ENCODE measurements at places on chromosomes 16 and 17.
A peak's percentile ranks its signal among the peaks of the same experiment; 100 is the strongest.

GRCh38 chr16:26651464-26651863 is 415.3 kb upstream of the C16orf82 start:
- DNase-seq, result no peak

GRCh38 chr17:39861235-39861634 is 2.9 kb downstream of the IKZF3 start:
- DNase-seq, result no peak

DNA sequence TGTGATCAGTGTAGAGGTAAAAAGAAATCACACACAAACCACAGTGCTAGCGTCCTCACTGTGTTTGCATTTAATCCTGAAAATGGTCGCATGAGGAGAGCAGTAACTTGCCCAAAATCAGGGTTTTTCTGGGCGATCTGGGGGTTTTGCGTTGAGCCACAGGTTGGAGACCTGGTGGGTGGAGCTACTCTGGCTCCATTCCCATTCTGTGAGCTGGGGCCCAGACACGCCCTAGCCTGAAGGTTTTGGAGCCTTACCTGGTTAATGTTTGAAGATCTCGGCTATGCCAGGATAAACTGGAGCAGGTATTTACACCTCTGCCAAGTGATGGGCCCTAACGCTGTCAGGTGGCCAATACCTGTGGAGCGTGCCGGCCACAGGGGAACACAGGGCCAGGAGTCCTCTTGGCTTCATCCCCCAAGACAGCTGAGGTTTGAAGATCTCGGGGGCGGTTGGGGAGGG is 48.4 kb downstream of the MPRIP start:
- peak; percentile 13 for DNase-seq

GRCh38 chr16:69190046-69190588 is 3.2 kb downstream of the SNTB2 start:
- DNase-seq, result no peak

DNA sequence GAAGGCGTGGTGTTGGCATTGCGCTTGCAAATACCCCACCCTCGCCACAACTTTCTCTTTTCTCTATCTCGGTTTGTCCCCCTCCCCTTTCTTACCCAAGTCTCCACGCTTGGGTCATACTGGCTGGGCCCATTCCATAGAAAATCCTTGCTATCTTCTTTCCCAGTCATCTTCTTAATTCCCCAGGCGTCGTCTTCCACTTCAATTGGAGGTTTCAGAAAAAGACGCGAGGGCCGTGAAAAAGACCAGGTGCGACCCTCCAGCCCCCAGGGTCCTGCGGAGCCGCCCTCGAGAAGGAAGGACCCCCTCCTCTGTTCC is 8.3 kb downstream of the IRX5 start:
- DNase-seq, result no peak

DNA sequence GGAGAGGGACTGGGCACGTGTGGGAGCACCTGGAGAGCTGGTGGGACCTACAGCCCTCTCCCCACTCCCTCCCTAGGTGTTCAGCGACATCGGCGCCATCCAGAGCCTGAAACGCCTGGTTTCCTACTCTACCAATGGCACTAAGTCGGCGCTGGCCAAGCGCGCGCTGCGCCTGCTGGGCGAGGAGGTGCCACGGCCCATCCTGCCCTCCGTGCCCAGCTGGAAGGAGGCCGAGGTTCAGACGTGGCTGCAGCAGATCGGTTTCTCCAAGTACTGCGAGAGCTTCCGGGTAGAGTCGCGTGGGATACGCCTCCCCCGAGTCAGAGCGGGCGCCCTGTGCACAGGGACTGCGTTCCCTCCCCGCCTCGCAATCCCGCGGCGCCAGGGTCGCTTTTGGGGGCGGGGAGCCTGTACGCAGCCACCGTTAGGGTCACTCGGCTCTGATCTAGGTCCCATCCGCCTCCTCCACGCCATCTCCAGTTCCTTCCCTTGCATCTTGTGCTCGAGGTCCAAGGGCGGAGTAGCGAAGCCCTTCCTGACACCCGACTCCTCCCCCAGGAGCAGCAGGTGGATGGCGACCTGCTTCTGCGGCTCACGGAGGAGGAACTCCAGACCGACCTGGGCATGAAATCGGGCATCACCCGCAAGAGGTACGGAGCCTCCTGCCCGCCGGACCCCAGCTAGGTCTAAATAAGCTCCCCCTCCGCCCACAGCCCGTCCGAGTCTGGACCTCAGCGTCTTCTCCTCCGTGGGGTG is 13.0 kb downstream of the SARM1 start:
- no peak for DNase-seq

DNA sequence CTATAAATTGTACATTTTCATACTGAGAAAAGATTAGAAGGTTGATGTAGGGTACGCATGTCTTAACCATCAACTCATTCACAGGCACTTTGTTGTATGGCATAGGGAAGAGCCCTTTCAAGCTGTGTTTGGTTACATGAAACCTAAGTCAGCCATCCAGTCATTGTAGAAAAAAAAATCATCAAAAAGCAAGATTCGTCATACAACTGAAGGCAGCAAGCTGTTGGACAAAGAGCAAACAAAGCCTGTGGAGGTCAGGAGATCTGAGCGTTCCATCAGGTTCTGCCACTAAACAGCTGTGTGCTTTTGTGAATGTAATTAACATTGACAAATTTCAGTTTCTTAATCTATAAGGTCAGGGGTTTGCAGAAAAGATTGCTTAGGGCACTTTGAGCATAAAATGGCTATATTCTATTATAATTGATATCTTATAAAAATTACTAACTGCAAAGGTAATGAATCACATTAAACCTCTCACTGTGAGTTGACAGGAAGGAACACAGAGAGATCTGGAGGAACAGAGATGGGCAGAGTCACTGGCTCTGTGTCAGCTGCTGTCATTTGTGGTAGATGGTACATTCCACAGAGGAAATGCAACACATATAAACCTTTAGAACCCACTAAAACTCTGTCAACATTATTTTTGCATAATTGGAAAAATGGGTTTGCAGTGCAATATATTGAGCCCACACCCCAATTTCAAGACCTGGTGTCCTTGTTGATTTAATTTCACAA is 66.3 kb upstream of the MYOCD start:
- DNase-seq, result no peak

DNA sequence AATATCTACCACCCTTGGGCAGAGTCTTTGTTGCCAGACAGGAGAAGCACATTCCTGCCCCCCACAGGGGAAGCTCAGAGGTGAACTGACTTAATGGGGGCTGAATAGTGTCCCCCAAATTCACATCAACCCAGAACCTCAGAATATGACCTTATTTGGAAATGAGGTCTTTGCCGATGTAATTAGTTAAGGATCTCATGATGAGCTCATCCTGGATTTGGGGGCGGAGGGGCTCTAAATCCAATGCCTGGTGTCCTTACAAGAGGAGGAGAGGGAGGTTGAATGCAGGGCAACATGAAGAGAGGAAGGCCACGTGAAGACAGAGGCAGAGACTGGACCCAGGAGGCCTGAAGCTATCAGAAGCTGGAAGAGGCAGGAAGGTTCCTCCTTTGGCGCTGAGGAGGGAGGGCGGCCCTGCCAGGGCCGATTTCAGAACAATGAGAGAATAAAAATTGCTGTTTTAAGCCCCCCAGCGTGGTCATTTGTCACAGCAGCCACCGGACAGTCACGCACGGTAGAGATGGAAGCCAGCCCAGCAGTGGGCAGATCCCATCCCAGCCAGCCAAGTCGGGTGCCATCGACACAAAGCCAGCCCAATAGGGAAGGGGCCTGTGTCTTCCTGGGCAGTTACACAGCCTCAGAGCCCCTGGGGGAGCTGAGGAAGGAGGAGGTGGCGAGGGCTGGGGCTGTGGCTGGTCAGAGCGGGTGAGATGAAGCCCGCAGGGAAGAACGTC is 21.3 kb downstream of the C16orf74 start:
- DNase-seq, result no peak

DNA sequence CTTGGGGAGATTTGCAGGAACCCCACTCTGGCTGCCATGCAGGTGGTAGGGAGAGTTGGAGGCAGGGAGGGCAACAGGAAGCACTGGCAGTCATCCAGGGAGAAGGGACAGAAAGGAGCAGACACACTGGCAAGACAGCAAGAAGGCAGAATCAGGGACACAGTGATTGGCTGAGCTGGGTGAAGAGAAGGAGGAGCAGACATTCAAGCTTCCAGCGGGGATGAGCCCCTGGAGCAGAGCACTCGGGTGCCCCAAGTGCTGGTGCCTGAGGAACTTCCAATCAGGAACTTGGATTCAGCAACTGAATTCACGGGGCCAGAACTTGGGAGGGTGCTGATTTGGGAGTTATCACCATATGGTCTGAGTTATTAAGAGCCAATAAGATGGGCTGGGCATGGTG is 6.3 kb upstream of the ITGA3 start:
- peak; percentile 2 for DNase-seq

GRCh38 chr17:54947396-54947795 is 21.1 kb downstream of the COX11 start:
- no peak for DNase-seq

- DNase-seq, result peak; percentile 81
Measured at GRCh38 chr17:50026837-50027171, 29.1 kb upstream of the ITGA3 start.

- DNase-seq, result no peak
Measured at GRCh38 chr17:47413872-47414271, 90.1 kb downstream of the EFCAB13 start.

GRCh38 chr17:17531156-17531555 is 35.0 kb upstream of the RASD1 start:
- no peak for DNase-seq

GRCh38 chr16:12942861-12943260 is 41.5 kb downstream of the SHISA9 start:
- DNase-seq, result no peak

- DNase-seq, result no peak
Measured at GRCh38 chr16:87836844-87837581, 32.3 kb downstream of the SLC7A5 start.

GRCh38 chr17:82938873-82939620 is 99.2 kb upstream of the ZNF750 start:
- peak; percentile 18 for DNase-seq

GRCh38 chr16:12675852-12676251 is 127.8 kb downstream of the CPPED1 start:
- DNase-seq, result no peak

GRCh38 chr17:40471846-40472732 is 28.8 kb downstream of the IGFBP4 start:
- DNase-seq, result peak; percentile 12

- no peak for DNase-seq
Measured at GRCh38 chr17:31061678-31062077, 33.1 kb upstream of the NF1 start.

GRCh38 chr17:49444384-49444783 is 29.7 kb upstream of the PHB1 start:
- no peak for DNase-seq

GRCh38 chr16:53220585-53220984 is 165.8 kb downstream of the CHD9 start:
- no peak for DNase-seq

DNA sequence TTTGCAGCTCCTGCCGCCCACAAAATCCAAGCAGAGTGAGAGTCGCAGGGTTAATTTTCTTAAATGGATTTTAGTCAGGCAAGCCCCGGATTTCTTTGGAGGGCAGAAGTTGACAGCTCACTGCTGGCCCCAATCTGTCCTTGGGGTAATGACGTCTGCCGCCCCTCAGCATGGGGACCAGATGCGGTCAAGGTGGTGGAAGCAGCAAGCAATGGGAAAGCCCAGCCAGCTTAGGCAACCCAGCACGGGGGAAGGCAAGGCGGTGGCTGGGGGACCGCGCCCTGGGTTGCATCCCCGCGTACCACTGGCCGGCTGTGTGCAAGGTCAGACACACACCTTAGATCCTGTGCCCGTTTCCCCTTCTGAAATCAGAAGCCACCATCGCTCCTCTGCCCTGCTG is 321.7 kb downstream of the C16orf95 start:
- DNase-seq, result peak; percentile 15

DNA sequence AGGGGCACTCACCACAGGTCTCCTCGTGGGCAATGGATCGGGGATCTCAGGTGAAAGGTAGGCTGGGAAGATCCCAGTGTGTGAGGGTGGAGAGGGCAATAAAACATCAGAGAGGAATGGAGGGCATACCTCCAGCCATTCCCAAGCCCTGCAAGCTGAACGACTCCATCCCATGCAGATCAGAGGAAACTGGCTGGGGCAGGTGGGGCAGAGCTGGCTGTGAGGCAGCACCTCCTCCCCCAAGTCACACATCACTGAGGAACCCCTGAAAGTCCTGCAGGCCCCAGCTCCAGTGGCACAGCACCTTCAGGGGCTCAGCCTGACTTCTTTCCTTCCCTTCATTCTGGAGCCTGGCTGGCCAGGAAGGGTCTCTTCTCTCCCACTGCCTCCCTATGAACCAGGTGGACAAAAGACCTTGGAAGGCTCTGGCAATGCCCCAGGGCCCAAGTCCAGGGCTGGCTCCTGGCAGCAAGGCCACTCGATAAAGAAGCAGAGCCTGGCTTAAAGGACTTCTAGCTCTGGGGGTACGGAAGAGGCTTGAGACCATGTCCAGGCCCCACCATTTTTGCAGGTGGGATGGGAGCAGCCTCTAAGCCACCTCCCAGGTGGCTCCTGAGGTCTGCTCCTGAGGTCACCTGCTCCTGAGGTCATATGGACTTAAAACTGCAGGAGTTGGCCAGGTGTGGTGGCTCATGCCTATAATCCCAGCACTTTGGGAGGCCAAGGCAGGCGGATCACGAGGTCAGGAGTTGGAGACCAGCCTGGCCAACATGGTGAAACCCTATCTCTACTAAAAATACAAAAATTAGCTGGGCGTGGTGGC is 13.5 kb upstream of the TMEM208 start:
- DNase-seq, result no peak

DNA sequence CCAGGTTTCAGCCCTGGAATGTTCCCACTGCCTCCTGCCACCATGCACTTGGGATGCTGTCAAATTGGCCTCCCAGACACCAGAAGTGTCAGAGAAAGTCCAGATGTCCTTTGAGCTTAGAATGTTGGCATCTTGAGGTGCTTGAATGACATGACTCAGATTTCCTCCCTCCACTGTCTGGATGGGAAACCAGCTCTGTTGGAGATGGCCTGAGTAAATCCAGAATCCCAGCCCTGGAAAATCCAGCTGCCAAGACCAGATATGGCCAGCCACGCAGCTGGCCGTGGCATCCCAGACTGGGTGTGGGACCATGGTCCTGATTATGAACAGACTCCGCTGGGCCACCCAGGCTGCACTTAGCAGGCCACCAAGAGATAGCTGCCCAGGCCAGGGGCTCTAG is 57.0 kb upstream of the CLEC3A start:
- DNase-seq, result no peak

DNA sequence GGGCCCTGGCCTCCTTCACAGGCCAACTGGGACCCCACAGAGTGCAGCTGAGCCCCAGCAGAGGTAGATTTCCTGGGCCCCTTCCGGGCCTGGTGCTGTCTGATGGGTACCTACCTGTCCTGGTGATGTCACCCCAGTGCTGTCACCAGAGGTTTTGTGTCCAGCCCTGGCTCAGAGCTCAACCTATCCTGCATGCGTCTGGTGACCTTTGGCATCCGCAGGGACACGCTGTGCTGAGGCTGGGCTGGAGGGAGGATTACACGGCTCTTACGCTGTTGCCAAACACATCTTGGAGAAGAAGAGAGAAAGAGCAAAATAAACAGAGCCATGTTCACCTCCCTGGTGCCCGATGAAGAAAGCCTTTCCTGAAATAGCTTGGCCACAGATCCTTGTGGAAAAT is 70.6 kb upstream of the MED9 start:
- peak; percentile 16 for DNase-seq

DNA sequence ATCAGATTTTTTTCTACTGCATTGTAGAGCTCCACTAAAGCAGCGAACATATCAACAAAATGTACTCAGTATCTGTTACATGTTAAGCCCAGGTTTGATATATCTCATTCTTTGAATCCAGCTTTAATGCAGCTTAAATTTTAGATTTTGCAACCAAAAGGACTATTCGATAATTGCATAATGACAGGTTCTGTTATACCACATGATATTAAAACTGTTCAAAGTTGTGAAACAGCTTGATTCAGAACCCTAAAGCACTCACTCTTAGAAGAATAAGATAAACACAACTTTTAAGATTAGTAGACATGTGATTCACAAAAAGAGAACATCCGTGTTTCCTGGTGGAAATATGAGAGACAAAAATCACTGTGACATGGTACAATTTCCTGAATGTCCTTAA is 427.9 kb downstream of the CDH11 start:
- no peak for DNase-seq

All from left hindlimb (tissue), 1 donor.